Retina (tissue), 1 donor: ENCODE measurements at places on chromosomes 1 and 21.

DNA sequence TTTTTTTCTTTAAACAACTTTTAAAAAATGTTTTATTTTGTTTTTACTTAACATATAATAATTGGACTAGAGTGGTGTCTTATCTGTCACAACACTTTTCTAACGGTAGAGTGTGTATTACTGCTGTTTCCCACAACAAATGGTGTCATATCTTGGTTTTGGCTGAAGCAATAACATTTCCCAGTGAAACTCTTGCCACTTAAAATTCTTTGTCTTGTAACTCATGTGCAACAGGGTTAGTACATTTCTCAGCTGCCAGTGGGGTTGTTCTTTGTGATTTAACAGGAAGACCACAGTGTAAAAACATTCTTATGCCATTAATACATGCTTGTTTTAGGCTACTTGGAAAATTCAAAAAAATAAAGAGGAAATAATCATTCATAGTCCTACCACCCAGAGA, 43.5 kb downstream of the ALPL start:
- DNase-seq = no peak

DNA sequence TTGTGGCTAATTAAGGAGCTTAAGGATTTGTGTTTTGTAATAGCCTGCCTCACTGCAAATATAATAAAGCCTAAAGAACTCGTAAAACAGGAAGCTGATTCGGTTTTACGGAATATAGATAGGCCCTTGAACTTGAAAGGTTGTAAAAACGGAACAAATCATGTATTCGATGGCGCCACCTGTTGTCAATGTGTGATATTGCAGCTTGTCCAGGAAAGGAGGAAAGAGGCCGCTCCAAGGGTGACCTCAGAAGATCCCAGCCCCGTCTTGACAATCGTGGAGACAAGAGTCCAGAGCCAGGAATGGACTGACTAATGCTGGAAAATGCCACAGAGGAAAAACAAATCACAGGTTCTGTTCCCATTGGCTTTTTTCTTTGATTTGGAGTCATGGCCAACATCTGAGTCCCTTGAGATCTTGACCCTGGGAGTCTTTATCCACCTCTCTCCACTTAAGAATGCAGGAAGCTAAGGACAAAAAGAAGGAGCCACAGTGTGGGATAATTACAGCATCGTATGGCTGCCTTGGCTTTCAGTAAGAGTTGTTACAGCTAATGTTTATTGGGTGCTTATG, 7.0 kb upstream of the IGSF21 start:
- DNase-seq = peak; percentile 87

DNA sequence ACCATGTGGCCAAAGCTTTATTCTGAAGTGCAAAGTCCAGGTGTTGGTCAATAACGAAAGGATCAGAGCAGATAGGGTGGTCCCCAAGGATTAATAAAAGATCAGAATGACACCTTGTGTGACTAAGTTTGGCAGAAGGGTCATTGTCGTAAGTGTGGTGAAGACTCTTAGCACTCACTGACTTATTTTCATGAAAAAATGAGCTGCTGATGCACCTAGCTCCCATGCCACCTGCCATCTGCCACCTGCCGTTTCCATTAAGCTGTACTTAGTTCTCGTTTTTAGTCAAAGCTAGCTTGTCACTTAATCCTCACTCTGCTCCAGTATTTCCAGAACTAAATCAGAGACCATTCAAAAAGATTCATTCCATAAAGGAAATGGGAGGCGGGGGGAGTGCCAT, 112.6 kb downstream of the SEC16B start:
- DNase-seq = no peak

GRCh38 chr21:42041711-42042110, 29.4 kb upstream of the UMODL1 start:
- DNase-seq = peak; percentile 3

- DNase-seq = no peak
Measured at GRCh38 chr1:31072304-31072746, 6.8 kb upstream of the PUM1 start.

- DNase-seq = no peak
Measured at GRCh38 chr1:65489481-65489880, 69.0 kb downstream of the LEPR start.

- DNase-seq = no peak
Measured at GRCh38 chr1:89670163-89670562, 37.2 kb downstream of the LRRC8C start.

DNA sequence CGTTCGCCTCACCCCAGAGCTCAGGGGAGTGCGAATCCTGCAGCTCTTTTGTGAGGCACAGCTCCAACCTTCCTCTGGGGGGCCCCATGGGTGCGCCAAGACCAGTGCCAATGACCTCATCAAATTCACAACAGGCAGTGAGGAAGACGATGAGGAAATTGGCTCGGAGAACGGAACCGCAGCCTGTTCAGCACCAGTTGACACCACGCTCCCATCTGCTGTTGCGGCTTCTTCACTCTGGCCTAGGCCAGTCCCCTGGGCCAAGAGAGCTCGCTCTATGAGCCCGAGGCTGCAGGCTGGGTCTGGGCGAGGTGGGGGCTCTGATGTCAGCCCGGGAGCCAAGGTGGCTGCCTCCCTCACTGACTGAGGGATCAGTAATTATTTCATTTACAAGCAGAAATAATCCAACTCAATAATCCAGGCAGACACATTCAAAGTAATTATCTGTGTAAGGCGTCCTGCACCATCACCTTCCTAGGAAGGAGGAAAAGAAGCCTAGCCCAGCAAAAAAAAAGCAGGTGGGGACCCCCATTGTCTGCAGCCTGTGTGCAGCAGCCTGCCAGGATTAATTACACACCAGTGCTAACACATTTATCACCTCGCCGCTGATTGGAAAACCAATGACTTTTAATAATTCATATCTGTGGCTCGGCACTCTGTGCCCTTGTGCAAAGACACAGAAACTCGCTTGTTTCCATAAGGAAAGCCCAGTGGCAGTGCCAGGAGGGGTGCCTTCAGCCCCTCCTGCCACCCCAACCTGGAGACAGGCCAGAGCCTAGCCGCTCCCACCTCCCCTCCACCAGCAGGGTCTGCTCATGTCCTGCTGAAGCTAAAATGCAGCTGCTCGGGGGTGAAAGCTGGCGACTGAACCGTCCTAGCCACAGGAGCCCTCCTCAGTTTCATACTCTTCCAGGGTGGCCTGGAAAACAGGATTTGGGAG, 1.9 kb downstream of the PLEKHA6 start:
- DNase-seq = peak; percentile 66

GRCh38 chr1:215052256-215053015, 30.1 kb upstream of the KCNK2 start:
- DNase-seq = no peak

DNA sequence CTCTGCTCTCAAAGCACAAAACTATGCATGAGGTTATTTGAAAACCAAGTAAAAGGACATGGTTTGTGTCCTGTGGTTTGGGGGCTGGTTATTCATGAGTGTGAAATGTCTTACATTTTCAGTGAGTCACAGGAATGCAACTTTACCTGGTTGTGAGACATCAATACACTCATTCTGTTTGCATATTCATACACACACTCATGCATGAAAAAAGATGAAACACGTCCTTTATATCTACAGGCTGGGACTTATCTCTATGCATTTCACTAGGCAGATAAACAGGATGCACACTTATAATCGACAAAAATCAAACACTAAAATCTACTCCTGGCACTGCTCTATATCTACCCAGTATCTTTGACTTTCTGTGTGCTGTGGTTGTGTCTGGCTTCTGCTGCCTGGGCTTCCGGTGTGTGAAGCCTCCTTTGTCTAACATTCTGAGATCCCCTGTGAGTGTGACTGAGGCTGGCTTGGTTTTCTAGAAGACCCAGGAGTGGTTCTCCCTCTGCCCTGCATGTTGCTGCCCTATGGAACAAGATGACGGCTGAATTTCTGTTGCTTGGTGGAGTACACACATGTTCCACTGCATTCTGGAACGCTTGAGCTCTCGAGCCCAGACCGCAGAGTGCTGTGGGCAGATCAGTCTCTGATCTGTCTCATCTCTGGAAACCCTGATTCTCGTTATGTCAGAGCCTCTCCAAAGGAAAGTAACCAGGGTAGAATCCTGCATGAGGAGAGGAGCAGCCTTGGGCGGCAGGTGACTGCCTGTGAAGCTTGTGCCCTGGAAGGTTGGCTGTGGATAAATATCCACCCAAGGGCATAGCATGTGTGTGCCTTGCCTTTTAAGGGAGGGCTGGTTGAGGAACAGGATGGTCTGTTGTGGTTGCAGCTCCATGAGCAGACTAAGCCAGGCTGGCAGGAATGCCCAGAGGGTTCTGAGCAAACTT, 19.7 kb upstream of the FASLG start:
- no peak for DNase-seq

DNA sequence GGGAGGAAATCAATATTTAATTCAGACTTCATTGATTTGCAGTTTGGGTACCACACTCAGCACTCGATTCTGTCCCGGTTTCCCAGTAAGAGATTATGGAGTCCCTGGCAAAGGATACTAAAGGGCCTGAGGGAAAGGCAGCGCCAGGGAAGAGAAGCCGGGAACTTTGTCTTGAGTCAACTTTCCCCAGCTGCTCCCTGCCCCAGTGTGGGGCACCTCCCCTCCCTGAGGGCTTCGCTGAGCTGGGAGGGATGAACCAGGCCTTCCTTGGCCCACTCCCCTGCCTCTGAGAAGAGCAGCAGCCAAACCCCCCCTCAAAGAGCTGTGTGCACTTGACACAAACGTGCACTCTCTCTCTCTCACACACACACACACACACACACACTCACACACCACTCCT, 32.6 kb downstream of the OPTC start:
- DNase-seq = peak; percentile 7

DNA sequence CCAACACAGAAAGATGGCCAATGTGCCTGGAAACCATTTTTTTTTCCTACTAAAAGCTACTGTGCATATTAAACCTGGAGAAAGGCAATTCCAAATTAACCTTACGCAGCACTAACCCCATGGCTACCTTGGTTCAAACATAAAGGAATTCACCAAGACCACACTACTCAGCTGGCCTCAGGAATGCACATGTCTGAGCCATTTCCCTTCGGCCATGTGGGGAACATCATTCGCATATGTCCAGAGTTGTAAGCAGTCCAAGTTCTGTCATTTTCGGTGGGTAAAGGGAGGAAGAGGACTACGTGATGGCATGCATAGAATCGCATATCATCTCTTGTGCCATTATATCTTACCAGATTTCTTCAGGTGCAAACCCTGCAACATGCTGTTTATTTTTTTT, 175.4 kb downstream of the NTMT2 start:
- no peak for DNase-seq

- DNase-seq = no peak
Measured at GRCh38 chr21:45175326-45176095, 101.1 kb downstream of the ADARB1 start.

- DNase-seq = peak; percentile 29
Measured at GRCh38 chr1:170967042-170967910, 31.9 kb downstream of the MROH9 start.
